ENCODE measurements at places on chromosomes 7 and 10.

- no peak for DNase-seq
These were observed 118.3 kb downstream of the DGKI start for GRCh38 chr7:137728426-137728825.

- no peak for DNase-seq
These were observed 133.6 kb upstream of the LRGUK start for GRCh38 chr7:133993547-133993946.

DNA sequence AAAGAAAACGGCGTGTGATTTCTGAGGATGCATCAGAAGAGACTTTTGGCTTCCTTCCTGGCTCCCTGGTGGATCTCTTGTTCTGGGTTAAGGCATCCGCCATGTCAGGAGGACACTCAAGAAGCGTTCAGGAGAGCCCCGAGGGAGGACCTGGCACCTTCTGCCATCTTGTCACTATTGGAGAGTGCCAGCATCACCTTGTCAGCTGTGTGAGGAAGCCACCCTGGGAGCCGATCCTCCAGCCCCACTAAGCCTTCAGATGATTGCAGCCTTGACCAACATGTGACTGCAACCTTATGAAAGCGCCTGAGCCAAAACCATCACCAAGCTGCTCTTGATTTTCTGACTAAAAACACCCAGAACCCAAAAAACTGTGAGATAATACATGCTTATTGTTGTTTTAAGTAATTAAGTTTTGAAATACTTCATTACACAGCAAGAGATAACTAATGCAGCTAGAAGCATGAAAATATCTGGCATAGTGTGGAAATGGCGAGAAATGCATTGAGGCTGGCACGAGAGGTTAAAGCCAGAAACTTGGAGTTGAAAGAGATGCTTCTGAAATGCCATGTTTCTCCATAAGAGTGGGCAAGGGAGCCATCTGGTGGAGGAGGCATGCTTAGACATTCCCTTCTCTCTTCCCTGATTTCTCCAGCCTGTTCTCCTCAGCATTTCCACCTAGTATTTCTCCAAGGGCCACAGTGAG is 5.4 kb upstream of the ZFYVE27 start:
- DNase-seq, result no peak

GRCh38 chr7:99943641-99944496 is 14.4 kb upstream of the GJC3 start:
- DNase-seq, result no peak

- no peak for DNase-seq
These were observed 618.4 kb upstream of the NRP1 start for GRCh38 chr10:33952692-33953360.

DNA sequence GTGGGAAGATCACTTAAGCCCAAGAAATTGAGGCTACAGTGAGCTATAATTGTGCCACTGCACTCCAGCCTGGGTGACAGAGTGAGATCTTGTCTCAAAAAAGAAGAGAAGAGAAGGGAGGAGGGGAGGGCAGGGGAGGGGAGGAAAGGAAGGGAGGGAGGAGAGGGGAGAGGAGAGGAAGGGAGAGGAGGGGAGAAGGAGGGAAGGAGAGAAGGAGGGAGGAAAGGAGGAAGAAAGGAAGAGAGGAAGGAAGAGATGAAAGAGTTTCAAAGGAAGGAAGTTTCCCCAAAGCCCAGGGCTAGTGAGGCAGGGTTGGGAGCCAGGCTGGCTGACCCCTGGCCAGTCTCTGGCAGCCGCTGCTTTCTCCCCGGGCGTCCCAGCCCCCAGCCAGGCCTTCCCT is 32.6 kb downstream of the EPHB4 start:
- DNase-seq, result no peak

- no peak for DNase-seq
These were observed 39.7 kb upstream of the STEAP4 start for GRCh38 chr7:88346357-88346756.

- DNase-seq, result no peak
These were observed 202.8 kb downstream of the EMX2 start for GRCh38 chr10:117745301-117745700.

DNA sequence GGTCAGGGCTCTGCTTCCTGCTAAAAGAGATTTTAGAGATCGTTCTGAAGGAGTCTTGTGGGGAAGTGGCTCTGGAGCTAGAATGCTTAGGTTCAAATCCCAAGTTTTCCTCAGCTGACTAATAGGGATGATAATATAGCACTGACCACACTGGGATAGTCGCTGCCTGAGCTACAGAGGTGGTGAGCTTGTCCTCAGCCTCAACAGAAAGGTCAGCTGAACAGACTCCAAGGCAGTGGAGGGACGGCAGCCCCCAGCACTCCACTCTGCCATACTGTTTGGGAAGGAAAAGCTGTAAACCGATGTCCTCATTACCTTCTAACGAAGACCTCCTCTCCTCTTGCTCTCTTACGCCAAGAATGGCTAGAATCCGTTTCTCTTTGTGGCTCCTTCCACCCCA is 36.2 kb downstream of the KAT6B start:
- DNase-seq, result no peak

- DNase-seq, result no peak
These were observed 8.8 kb downstream of the PPIF start for GRCh38 chr10:79356104-79356503.

- no peak for DNase-seq
These were observed 19.3 kb upstream of the GPER1 start for GRCh38 chr7:1068619-1069018.

- DNase-seq, result no peak
These were observed 47.8 kb upstream of the FIGNL1 start for GRCh38 chr7:50497968-50498367.
